ENCODE measurements at places on chromosomes 13 and 19.

- no peak for DNase-seq
- no peak overlapping the region for H3K27ac ChIP-seq
- no peak overlapping the region for H3K4me3 ChIP-seq
- no peaks in the 10 kb centered on the region for H3K27me3 ChIP-seq
- H3K36me3 ChIP-seq: peaks cover 23% of the 10 kb centered on the region
Observed at GRCh38 chr19:40335101-40335500, 13.1 kb downstream of the C19orf47 start.

- H3K36me3 ChIP-seq: no peaks in the 10 kb centered on the region
- no peaks in the 10 kb centered on the region for H3K27me3 ChIP-seq
- no peaks in the 10 kb centered on the region for H3K4me1 ChIP-seq
- H3K4me3 ChIP-seq: no peak overlapping the region
- no peak overlapping the region for H3K27ac ChIP-seq
- DNase-seq: no peak
Observed at GRCh38 chr13:32038343-32038742, 6.8 kb downstream of the FRY start.

DNA sequence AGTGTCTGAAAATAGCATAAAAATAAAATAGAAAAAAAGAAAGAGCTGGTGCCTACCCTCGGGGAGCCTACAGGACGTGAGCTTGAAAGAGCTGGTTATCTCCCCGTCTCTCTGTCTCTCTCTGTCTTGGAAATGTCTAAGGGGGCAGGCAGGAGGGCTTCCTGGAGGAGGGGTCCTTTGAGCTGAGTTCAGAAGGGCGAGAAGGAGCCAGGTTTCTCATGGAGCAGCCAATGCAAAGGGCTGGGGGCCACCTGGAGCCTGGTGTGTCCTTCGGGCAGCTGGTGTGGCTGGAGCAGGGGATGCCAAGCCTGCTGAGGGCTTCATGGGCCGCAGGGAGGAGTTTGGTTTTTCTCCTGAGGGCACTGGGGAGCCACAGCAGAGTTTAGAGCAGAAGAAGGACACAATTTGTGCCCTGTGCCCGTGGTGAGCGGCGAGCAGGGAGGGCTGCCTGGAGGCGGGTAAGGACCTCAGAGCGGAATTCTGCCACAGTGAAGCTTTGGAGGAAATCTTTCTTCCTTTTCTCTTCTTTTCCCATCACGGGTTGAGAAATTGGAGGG, 38.7 kb downstream of the EFNA2 start:
- H3K36me3 ChIP-seq: no peaks in the 10 kb centered on the region
- H3K27me3 ChIP-seq: no peaks in the 10 kb centered on the region
- no peak overlapping the region for H3K27ac ChIP-seq
- H3K4me3 ChIP-seq: no peak overlapping the region
- H3K4me1 ChIP-seq: no peaks in the 10 kb centered on the region

- no peak overlapping the region for H3K27ac ChIP-seq
- no peak overlapping the region for H3K4me3 ChIP-seq
- no peaks in the 10 kb centered on the region for H3K27me3 ChIP-seq
- no peak for DNase-seq
- H3K36me3 ChIP-seq: no peaks in the 10 kb centered on the region
- H3K4me1 ChIP-seq: no peaks in the 10 kb centered on the region
Observed at GRCh38 chr13:106262886-106263285, 272.6 kb downstream of the EFNB2 start.

- no peak overlapping the region for H3K27ac ChIP-seq
- DNase-seq: no peak
- H3K36me3 ChIP-seq: no peaks in the 10 kb centered on the region
- H3K4me1 ChIP-seq: peaks cover 9% of the 10 kb centered on the region
Observed at GRCh38 chr13:46666727-46667456, 113.9 kb downstream of the LRCH1 start.

Data from GM23248 (cell line).